T-helper 1 cell (primary cell): ENCODE measurements at places on chromosomes 13 and 19.

- DNase-seq, result no peak
These were observed 20.8 kb upstream of the AMER2 start for GRCh38 chr13:25192936-25193335.

GRCh38 chr13:26262156-26262555, 8.2 kb downstream of the CDK8 start:
- DNase-seq, result no peak

GRCh38 chr13:26133286-26133685, 81.5 kb upstream of the SHISA2 start:
- DNase-seq, result no peak

- DNase-seq, result no peak
These were observed 5.3 kb upstream of the SUCLA2 start for GRCh38 chr13:48006396-48006795.

DNA sequence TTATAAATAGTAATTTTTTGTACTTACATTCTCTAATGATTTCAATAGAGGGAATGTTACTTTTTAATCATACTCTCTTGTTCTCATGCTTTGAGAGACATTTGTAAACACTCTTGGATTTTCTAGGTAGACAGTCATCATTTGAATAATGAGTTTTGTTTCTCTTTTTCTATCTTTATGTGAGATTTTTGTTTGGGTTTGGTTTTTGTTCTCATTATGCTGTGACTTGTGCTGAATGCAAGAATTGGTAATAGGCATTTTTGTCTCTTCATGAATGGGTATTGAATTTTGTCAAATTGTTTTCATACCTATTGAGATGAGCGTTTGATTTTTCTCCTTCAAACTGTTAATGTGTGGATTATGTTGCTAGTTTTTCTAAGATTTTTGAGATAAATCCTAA, 56.8 kb upstream of the GPR183 start:
- DNase-seq, result no peak

DNA sequence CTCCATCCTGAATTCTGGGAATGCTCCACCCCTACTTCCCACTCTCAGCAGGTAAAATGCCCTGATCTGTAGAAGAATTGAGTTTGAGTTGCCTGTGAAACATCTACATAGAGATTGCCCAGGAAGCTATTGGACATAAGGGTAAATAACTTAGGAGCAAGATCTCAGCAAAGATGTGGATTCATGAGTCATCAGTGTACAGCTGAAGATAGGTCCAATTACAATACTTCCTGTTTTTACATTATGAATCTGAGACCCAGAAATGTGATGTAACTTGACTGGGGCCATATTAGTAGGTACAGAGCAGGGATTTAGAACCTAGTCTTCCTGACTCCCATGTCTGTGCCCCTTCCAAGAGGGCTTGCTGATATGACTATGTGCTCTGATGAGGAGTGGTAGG, 79.4 kb upstream of the FNDC3A start:
- no peak for DNase-seq

DNA sequence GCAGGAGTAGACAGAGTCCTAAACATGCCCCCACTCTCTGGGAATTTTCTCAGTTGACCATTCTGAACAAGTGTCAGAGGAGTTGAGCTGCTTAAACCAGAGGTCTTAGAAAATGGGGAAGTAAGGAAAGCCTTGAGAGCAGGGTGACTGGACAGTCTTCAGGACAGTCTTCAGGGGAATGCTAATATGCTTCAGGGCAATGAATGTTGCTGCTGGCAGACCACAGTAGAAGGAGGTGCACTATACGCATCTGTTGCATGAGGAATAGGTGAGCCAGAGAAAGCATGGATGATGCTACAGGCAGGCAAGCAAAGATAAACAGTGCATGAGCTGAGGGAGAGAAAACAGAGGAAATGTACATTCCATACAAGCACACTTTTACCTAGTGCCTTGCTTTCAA, 196.6 kb upstream of the GPR12 start:
- DNase-seq, result no peak

- no peak for DNase-seq
These were observed 26.7 kb upstream of the C19orf12 start for GRCh38 chr19:29741776-29742175.

GRCh38 chr19:49301165-49301865, 23.7 kb downstream of the SLC6A16 start:
- DNase-seq, result peak; percentile 77

GRCh38 chr19:50460161-50460765, 16.0 kb upstream of the EMC10 start:
- no peak for DNase-seq

DNA sequence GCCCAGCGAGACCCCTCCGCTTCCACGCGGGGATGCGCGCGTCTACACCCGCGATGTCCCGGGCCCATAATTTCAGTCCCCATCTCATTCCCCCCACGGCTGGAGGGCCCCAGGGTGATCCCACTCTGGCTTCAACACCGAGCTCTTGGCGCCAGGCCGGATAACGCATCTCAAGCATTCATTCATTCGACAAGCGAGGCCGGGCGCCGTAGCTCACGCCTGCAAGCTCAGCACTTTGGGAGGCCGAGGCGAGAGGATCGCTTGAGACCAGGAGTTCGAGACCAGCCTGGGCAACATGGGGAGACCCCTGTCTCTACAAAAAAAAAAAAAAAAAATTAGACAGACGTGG, 5.9 kb downstream of the ANGPTL6 start:
- no peak for DNase-seq
